ENCODE measurements at places on chromosomes 4 and X.

DNA sequence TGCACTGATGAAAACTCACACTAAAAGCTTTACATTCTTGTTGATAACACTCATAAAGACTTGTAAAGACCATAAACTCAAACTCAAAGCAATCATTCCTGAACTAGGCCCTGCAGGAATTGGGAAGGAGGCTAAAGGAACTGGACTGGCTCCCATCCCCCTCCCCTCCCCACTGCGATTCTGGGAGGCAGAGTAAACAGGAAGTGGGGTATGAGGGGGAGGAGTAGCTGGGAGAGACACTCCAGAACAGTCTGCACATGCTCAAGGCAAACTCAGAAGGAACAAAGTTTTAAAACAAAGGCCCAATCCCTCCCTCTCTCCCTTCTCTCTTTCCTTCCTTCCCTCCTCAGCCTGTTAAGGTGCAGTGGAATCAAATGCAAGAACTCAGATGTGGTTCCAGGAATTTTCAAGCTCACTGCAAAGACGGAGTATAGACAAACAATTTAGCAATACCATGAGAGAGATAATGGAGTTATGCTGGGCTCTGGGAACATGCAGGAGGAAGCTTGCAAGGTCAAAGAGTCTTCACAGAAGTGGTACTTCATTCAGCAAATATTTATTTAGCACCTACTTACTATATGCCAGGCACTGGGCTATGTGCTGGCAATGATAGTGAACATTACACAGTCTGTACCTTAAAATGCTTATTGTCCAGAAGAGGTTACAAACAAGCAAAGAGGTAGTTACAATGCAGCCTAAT, 15.9 kb downstream of the MID1IP1 start:
- peak; percentile 44 for DNase-seq

DNA sequence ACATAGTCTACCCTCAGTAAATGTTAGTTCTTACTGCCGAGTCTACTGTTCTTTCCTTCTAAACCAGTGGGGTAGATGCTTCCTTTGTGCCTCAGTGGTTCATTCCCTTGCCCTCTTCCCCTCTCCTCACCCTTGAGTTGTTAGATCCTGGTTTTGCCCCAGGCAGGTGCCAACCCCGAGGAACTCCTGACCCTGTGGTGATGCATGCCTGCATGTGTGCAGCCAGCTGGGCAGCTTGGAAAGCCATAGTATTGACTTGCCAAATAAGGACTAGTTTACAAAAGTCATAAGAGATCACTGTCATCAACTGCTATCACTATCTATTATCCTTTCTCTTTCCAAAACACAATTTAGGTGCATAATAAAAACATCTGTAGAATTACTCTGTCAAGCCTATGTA, 50.9 kb downstream of the REPS2 start:
- no peak for DNase-seq

- no peak for DNase-seq
These were observed 526.4 kb upstream of the PRKX start for GRCh38 chrX:4239650-4240540.

GRCh38 chrX:48972220-48973164, 848 bp upstream of the KCND1 start:
- DNase-seq, result peak; percentile 34

All from AG08395 (cell line).